ENCODE measurements at places on chromosomes 12 and 14. TPM values are rescaled to one million over a fixed set of nuclear protein-coding genes. Genes with fewer than 3 reads are reported as not detected.
A peak's percentile ranks its signal among the peaks of the same experiment; 100 is the strongest.

DNA sequence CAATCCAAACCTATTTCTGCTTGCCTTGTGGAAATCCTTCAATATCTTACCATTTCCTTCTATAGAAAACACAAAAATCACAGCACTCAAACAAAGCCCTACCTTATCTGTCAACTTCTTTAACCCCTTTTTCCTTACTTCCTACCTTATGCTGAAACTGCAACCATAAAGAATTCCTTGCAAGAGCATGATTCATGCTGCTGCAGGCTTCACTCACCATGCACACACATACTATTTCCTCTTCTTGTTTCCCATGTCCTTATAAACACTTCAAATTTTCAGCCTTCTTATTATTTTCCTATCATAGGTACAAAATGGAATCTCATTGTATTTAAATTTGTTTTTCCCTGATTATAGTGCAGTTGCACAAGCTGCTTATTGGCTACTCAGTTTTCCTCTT lies 23.3 kb downstream of the LMNTD1 start:
- DNase-seq, result no peak

The KITLG gene
- 213 TPM for total RNA-seq

DNA sequence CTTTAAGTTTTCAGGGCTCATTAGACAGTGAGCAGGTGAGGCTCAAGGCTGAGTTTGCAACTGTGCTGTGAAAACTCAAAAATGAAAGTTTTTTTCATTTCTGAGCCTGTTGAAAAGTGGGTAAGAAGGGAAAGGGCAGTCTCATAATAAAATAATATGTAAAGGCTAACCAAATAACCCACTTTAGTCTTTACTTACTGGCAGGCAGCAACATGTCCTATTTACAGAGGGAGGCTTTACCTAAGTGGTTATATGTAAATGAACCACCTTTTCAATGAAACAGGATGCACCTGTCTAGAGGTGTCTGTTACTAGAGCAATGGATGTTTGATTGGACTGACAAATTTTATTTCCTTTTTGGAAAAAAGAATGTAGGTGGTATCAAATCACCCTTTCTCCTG lies 158.0 kb downstream of the ETV6 start:
- no peak for DNase-seq

GRCh38 chr12:79402606-79403005 lies 288.2 kb downstream of the PAWR start:
- DNase-seq, result no peak

DNA sequence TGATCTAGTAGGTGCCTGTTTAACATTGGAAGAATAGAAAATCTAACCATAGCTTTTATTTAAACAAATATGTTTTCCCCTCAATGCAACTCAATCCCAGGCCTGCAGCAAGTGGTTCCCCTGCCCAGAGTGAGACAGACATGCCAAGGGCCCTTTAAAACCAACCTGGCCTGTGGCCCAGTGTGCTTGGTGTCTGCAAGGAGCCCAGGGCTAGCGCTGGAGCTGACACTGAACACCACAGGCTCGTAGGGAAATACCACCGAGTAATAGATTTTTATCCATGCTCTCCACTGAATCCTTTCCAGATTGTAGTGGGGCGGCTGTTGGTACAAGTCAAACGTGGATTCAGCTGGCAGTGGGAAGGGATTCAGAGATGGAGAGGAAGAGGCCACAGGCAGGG lies 95.6 kb upstream of the NRXN3 start:
- DNase-seq, result peak; percentile 8

DNA sequence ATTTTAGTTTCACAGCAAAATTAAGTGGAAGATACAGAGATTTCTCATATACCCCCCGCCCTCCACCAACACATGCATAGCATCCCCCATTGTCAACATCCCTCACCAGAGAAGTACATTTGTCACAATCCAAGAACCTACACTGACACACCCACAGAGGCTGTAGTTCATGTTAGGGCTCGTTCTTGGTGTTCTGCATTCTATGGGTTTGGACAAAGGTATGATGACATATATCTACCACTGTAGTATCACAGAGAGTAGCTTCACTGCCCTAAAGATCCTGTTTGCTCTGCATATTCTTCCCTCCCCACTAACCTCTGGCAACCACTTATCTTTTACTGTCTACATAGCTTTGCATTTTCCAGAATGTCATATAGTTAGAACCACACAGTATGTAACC lies 444.6 kb upstream of the DCN start:
- DNase-seq, result no peak

- DNase-seq, result no peak
These were observed 824 bp upstream of the TARBP2 start for GRCh38 chr12:53500142-53500775.

The AKAP3 gene
- 1.6 TPM for total RNA-seq

The HOXC9 gene
- not detected for total RNA-seq

Data from cerebellum (tissue), 4 donors.